ENCODE measurements at places on chromosomes 2 and 18.

DNA sequence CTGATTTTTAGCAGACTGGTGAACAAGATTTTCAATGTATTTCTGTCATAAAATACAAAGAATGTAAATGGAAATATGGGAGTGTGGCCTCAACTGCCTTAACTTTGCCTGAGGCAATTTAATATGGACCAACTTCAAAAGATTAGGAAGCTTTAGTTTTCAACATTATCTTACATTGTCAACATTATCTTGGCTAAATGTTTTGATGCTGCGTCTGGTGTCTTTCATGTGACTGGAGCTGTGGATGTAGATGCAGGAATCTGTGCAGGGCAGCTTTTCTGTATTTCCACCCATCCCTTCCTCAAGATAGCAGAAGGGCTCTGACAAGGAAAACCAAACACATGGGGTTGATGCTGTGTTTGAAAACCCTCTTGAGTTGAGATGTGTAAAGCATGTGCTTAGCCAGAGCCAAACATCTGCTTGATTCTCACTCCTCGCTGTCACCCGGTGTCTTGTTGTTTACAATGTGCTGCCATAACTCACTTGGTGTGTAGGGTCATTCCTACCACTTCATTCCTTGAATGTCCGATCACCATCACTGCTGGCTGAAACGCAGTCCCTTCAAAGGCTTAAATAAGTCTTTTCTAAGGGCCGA, 33.0 kb downstream of the COPS8 start:
- no peak for DNase-seq

DNA sequence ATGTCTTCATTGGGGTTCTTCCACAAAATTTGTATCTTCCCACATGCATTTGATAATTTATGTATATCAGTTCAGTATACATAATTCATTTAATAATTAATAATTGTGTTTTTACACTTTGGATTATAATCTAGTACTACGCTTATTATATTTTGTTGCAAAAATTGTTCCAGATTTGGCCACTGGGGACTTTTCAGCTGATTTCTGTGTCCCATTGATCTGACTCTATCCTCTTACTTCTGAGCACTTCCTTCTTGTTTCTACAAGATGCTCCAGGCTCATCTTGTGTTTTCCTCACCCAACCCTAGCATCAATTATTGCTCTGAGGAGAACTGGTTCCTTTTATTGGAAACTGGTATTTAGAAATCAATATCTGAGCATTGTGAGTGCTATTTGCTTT, 215.3 kb upstream of the CDH19 start:
- no peak for DNase-seq

DNA sequence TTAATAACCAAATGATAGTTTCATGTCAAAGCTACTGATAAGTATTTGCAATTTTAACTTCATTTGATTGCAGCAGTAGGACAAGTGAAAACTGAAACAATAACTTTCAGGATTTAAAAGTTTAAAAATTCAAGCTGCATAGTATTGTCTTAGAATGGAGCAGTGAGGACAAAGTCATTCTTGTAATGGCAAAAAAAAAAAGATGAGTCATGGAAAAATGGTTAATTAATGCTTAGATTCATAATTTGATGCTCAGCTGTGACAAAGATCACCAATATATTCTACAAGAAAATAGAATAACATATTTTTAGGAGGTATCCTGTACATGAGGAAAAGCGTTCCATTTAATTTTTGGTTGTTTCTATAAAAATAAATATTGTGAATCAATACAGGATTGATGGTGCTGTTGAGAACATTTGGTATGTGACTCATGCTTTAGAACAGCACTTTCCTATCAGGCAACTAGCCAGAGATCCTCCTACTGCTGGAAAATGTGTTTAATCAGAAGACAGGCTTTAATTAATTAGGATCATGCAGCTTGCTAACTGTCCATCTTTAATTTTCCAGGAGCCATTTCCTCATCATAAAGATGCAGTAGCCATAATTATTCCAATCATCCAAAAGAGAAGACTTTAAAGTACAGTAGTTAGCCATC, 239.0 kb upstream of the MMADHC start:
- DNase-seq, result no peak

DNA sequence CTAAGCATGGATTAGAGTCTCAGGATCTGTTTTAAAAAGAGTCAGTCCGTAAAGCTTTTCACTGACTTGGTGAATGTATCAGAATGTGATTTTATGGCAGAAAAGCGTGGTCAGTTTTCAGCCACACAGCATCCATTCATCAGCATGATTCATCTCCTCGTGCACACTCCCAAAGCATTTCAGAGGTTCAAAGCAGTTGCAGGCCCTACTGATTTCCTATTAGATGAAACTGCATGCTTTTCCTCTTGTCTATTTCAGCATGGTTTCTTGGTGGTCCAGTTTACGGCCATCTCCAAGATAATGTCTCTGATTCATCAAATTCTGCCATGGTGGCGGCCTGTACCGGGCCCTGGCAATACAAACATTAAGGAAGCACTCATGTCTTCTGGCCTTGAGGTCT, 4.8 kb upstream of the PARD6G start:
- DNase-seq, result no peak

- no peak for DNase-seq
Measured at GRCh38 chr2:129101186-129101585, 782.5 kb upstream of the HS6ST1 start.

DNA sequence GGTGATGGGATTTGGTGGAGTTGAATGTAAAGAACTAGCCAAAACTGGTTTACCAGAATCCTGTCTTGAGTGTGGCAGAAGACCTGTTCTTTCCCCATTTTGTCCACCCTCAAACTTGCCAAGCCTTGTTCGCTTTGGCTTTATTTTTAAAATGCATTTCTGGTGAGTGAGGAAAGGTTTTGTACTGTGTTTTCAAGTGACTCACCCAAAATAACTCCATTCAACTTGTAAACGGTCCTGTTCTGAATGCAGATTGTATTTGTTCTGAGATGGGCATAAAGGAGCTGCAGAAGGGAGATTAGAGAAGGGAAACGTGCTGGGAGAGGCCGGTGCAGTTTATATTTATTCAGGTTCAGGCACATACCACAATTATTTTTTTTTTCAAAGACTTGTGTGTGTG, 5.3 kb upstream of the ITPRID2 start:
- DNase-seq, result no peak

GRCh38 chr18:65632236-65632635, 118.6 kb upstream of the CDH7 start:
- no peak for DNase-seq

DNA sequence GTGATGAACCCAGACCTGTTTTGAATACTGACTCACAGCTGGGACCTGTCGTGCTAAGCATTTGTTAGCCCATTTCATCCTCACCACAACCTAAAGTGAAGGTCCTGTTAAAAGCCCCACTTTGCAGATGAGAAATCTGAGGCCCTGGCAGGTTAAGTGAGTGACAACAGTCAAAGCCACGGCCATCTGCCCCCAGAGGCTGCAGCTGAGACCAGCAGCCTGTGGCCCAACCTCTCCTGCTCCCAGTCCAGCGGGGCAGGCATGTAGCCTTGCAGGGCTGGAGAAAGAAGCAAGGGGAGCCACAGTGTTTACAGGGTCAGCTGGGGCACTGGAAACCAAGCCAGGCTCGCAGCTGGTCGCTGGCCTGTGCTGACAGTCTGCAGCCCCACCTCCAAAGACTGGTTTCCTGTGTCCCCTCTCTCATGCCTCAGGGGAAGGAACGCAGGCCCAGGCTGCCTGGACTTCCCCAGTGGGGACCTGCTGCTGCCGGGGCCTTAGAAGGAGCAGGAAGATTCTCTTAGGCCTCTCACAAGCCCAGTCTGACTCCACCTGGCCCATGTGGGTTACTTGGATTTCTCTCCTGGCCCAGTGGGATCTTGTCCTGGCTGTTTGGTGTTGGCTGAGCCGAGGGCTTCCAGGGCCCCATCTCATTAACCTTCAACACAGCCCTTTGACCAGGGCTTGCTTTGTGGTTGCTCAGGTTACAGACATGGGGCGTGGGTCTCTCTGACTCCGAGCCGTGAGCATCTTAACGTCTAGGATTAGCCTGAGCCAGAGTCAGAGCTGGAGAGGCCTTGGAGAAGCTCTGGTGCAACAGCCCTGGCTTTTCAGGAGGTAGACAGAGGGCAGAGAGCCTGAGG, 1.7 kb downstream of the INPP5D start:
- DNase-seq, result peak; percentile 46

GRCh38 chr2:236639461-236640235, 70.0 kb downstream of the ACKR3 start:
- no peak for DNase-seq

- DNase-seq, result no peak
Measured at GRCh38 chr2:100397976-100398375, 19.5 kb downstream of the CHST10 start.

DNA sequence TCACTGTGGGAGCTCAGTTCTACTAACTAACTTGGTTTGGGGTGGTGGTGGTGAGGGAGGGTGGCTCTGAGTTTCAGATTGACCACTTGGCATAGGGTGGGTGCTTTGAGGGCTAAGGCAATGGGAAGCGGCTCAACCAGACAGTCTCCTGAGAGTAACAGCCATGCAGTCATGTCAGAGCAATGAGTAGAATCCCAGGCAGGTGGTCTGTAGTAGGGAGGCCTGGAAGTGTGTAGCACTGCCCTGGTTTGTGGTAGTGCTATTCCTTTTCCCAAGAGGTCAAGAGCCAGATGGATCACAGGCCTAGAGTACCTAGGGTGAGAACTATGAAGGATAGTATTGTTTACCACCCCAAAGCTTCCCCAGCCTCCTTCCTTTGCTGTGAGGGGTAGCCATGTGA, 18.7 kb upstream of the RAPH1 start:
- DNase-seq, result no peak

DNA sequence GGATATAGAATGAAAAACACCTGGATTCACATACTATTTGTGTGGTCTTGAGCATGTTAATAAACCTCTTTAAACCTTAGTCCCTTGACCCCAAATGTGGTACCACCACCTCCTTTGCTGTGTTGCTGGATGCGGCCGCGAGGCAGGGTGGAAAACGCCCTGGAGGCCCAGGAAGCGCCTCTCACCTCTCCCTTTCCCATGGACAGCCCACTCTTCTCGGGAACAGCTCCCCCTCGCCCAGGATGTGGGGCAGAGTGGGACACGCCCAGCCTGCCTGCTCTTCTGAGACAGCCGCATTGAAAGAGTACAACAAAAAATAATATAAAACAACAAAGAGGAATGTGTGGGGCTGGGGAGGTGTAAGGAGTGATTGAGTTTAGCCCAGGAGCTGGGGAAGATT, 549.0 kb upstream of the ID2 start:
- DNase-seq, result no peak

DNA sequence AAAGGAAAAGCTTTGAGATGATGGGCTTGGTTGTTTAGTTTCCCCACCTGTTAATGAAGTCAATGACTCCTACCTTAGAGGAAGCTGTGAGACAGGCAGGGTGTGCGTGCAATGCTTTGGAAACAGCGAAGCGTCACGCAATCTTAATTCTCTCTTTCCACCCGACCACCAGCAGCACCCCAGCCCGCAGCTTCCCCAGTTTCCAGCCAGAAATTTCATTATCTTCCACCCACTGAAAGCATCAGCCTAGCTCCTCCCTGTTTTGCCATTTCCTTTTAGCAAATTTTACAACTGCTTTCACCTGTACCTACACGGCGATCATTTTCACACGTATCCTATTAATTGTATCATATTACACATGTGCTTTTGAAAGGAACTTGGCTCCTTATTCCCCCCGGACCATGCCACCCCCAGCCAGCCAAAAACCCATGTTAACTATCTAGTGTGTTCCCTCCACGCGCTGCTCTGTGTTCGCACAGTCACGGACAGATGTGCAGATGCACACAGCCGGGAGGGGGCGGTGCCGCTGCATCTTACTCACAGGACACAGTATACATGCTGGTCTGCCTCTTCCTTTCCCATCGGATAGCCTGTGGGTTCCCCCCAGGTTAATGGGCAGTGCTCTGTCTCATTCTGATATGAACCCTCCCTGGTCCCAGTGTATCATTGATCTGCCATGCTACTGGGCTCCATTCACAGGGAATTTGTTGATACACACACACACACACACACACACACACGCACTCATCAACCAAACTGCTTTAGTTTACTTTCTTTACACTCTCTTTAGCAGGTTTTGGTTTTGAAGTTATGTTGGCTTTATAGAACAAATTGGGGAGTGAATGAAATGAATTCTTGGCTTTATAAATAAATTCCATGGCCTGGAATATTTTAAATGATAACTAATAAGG, 22.4 kb downstream of the CYP27C1 start:
- peak; percentile 54 for DNase-seq

GRCh38 chr2:180225118-180225517, 218.0 kb upstream of the CWC22 start:
- DNase-seq, result no peak

DNA sequence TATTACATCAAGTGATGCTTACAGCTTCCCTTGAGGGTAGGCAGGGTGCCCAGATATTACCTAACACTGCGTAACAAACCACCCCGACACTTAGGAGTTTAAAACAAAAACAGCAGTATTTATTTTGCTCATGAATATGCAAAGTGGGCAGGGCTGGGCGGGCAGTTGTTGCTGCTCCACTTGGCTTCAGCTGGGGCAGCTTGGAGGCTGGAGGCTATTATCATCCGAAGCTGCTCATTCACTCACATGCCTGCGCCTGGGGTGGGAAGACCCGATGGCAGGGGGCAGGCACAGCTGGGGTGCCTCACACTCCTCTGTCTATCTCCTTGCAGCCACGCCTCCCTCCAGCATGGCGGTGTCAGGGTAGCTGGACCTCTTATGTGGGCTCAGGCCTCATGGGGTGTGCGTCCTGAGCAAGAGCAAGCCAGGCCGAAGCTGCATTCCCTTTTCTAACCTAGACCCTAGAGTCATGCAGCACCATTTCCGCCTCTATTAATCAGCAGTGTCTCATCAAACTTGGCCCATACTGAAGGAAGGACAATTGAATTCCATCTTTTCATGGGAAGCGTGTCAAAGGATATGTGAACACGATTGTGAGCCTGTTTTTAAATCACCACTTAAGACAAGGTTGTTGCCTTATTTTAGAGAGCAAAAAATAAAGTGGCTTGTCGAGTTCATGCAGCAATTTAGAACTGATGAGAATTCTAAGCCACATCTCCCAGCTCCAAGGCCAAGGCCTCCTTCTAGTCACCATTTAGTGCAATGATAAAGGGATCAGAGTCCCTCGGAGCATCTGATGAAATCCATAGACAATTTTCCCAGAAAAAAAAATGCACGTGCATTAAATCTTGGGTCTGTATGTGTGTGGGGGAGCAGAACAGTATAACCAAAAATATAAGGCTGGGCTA, 54.9 kb downstream of the SDC1 start:
- no peak for DNase-seq

GRCh38 chr2:172947461-172948153, 128.0 kb upstream of the MAP3K20 start:
- DNase-seq, result no peak

- peak; percentile 41 for DNase-seq
Measured at GRCh38 chr2:127504552-127505430, 21.5 kb downstream of the IWS1 start.

GRCh38 chr2:219119422-219120043, 41.1 kb downstream of the NHEJ1 start:
- peak; percentile 49 for DNase-seq
